ENCODE measurements at places on chromosomes 12 and 14.
A peak's percentile ranks its signal among the peaks of the same experiment; 100 is the strongest.

- H3K4me3 ChIP-seq: peak overlapping the region; percentile 84
- peaks cover 9% of the 10 kb centered on the region for H3K4me1 ChIP-seq
- peak overlapping the region; percentile 84 for H3K27ac ChIP-seq
- no peaks in the 10 kb centered on the region for H3K27me3 ChIP-seq
- peaks cover 37% of the 10 kb centered on the region for H3K36me3 ChIP-seq
These were observed 9.7 kb upstream of the TDG start for GRCh38 chr12:103955811-103956508.

GRCh38 chr12:32589165-32589865 is 89.8 kb upstream of the DNM1L start:
- H3K27me3 ChIP-seq: no peaks in the 10 kb centered on the region
- no peak overlapping the region for H3K27ac ChIP-seq
- H3K4me3 ChIP-seq: no peak overlapping the region
- H3K36me3 ChIP-seq: no peaks in the 10 kb centered on the region

GRCh38 chr12:8917751-8918150 is 3.4 kb downstream of the PHC1 start:
- no peak overlapping the region for H3K27ac ChIP-seq
- H3K4me3 ChIP-seq: no peak overlapping the region
- peaks cover 8% of the 10 kb centered on the region for H3K36me3 ChIP-seq
- H3K27me3 ChIP-seq: no peaks in the 10 kb centered on the region

DNA sequence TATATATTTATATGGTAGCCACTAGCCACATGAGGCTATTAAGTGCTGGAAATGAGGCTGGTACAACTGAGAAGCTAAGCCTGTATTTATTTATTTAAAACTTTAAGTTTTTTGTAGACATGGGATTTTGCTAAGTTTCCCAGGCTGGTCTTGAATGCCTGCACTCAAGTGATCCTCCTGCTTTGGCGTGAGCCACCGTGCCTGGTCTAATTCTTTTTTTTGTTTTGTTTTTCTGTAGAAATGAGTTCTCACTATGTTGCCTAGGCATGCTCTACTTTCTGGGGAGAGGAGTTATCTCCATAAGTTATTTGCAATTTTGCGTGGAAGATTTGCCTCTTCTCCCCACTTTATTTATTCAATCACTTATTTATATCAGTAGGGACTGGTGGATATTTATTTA is 4.8 kb upstream of the SNRNP35 start:
- H3K27ac ChIP-seq: no peak overlapping the region
- H3K27me3 ChIP-seq: no peaks in the 10 kb centered on the region
- H3K4me3 ChIP-seq: no peak overlapping the region
- no peaks in the 10 kb centered on the region for H3K36me3 ChIP-seq

- H3K27me3 ChIP-seq: no peaks in the 10 kb centered on the region
- H3K27ac ChIP-seq: no peak overlapping the region
- peaks cover 9% of the 10 kb centered on the region for H3K4me1 ChIP-seq
- DNase-seq: no peak
These were observed 49.3 kb upstream of the TMPO start for GRCh38 chr12:98465950-98466602.

DNA sequence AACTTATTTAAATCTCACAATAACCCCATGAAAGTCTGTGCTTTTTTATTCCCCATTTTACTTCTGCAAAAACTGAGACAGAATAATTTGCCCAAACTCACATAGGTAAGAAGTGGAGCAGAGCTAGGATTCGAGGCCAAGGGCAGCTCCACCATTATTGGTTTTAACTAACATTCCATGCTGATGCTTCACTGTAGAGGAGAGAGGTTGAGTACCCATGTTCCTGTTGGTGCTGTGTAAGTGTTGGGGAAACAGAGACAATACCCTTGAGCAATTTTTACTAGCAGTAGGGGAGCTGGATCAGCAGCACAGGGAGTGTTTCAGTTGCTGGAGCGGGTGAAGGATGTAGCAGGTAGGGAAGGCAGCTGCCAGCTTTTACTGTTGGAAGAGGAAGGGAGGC is 21.1 kb downstream of the RASSF8 start:
- H3K27me3 ChIP-seq: no peaks in the 10 kb centered on the region
- H3K4me1 ChIP-seq: peaks cover 14% of the 10 kb centered on the region
- H3K27ac ChIP-seq: no peak overlapping the region
- H3K36me3 ChIP-seq: no peaks in the 10 kb centered on the region

- H3K27ac ChIP-seq: no peak overlapping the region
- H3K4me3 ChIP-seq: no peak overlapping the region
- H3K27me3 ChIP-seq: no peaks in the 10 kb centered on the region
- no peak for DNase-seq
- no peaks in the 10 kb centered on the region for H3K4me1 ChIP-seq
These were observed 41.6 kb downstream of the TRHDE start for GRCh38 chr12:72313806-72314205.

DNA sequence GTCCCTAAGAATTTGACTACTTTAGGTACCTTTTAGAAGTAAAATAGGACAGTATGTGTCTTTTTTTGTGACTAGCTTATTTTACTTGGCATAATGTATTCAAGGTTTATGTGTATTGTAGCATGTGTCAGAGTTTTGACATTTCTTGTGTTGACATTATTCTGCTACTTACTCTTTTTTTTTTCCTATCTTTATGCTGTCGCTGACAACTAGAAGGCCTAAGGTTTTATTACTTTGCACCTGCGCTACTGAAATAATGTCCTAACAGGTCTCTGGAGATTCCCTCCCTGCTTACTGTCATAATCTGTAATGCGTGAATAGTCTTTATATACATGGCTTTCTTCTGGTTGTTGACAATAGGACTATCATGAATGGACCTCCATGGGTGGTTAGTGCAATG is 43.0 kb downstream of the PDE3A start:
- H3K36me3 ChIP-seq: no peaks in the 10 kb centered on the region
- no peak overlapping the region for H3K4me3 ChIP-seq
- H3K4me1 ChIP-seq: peaks cover 3% of the 10 kb centered on the region
- H3K27ac ChIP-seq: no peak overlapping the region
- H3K27me3 ChIP-seq: no peaks in the 10 kb centered on the region

- DNase-seq: peak; percentile 44
- H3K27me3 ChIP-seq: no peaks in the 10 kb centered on the region
- H3K4me3 ChIP-seq: no peak overlapping the region
These were observed 54.4 kb downstream of the PELI2 start for GRCh38 chr14:56172571-56172971.

DNA sequence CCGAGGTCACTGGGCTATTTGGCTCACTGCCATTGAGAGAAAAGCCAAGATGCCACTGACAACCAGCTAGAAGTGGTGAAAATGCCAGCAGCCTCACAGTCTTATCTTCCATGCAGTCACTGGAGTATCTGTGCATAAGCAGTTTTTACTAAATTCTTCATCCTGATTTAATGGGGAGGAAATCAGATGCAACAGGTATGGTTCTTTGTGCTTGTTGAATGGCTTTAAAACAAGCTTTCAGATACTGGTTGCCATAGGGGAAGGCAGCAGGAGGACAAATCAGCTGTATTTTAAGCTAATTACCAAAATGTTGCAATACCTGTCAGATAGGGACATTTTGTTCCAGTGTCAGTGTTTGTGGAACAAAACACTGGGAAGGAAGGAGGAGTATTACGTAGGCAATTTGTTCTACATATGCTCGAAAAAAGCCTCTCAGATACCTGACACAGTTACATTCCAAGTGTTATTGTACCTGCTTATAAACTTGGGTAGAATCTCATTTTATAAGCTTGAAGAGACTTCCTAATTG is 54.1 kb upstream of the ARHGAP5 start:
- no peak overlapping the region for H3K27ac ChIP-seq
- H3K27me3 ChIP-seq: peaks cover 10% of the 10 kb centered on the region

DNA sequence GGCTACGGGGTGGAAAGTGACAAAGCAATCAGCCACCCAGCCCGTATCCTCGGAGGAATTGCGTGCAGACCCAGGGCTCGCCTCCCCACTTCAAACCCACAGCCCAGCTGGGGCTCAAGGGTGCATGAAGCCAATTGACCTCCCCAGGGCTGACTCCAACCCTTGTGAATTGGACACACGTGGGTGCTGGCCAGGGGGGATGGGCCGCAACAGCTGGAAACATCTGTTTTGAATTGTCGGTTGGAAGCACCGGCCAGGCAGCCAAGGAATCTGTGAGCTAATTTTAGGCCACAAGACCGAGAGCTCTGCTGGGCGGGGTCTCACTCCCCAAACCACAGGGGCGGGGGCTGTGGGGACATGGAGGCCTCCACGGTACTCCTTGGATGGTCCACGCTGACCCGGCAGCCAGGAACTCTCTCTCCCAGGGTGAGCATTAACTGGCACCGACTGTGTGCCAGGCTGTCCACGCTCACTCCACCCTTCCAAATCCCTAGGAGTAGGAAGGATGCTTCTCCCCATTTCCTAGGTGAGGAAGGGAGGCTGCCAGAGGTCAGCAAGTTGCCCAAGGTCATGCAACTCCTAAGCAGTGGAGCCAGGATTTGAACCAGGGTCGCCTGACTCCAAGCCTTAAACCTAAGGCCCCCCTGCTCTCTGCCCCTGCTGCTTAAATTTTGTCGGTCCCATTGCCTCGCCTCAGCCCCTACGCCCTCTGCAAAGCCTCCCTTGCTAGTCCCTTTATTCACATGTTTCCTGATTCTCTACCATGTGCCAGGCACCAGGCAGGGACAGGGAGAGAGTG is 11.9 kb upstream of the TMEM119 start:
- no peaks in the 10 kb centered on the region for H3K36me3 ChIP-seq
- H3K4me1 ChIP-seq: peaks cover 25% of the 10 kb centered on the region

DNA sequence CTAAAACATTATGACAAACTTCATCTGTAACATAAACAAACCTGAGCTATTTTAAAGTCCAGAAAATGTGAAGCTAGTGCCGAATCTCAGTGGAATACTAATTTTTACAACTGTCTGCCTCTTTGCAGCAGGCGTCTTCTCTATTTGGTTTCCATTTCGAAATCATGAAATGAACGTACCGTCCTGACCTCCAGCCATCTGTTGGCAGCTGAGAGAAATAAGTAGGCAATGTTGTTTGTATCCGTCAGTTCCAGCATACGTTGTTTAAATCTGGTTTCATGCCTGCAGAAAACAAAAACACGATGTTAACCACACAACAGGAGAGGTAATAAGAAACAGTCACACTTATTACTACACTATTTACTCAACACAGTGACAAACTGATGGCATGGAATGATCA is 54.3 kb upstream of the KCNJ8 start:
- peak overlapping the region; percentile 26 for H3K4me3 ChIP-seq
- H3K36me3 ChIP-seq: no peaks in the 10 kb centered on the region
- H3K4me1 ChIP-seq: peaks cover 18% of the 10 kb centered on the region
- H3K27me3 ChIP-seq: no peaks in the 10 kb centered on the region

GRCh38 chr14:69400154-69400553 is 1.7 kb downstream of the SLC39A9 start:
- peaks cover 33% of the 10 kb centered on the region for H3K4me1 ChIP-seq
- H3K36me3 ChIP-seq: peaks cover 14% of the 10 kb centered on the region
- H3K27ac ChIP-seq: no peak overlapping the region
- H3K4me3 ChIP-seq: peak overlapping the region; percentile 86
- no peak for DNase-seq

GRCh38 chr14:47269756-47270492 is 405.5 kb downstream of the MDGA2 start:
- H3K36me3 ChIP-seq: no peaks in the 10 kb centered on the region
- DNase-seq: no peak
- no peaks in the 10 kb centered on the region for H3K27me3 ChIP-seq
- H3K4me1 ChIP-seq: no peaks in the 10 kb centered on the region
- H3K27ac ChIP-seq: no peak overlapping the region

- H3K4me3 ChIP-seq: no peak overlapping the region
- no peaks in the 10 kb centered on the region for H3K36me3 ChIP-seq
- peaks cover 8% of the 10 kb centered on the region for H3K4me1 ChIP-seq
- no peaks in the 10 kb centered on the region for H3K27me3 ChIP-seq
- DNase-seq: no peak
These were observed 513.8 kb upstream of the CCDC196 start for GRCh38 chr14:65972346-65972870.

- no peak overlapping the region for H3K27ac ChIP-seq
These were observed 12.7 kb upstream of the HDAC7 start for GRCh38 chr12:47832263-47832933.

DNA sequence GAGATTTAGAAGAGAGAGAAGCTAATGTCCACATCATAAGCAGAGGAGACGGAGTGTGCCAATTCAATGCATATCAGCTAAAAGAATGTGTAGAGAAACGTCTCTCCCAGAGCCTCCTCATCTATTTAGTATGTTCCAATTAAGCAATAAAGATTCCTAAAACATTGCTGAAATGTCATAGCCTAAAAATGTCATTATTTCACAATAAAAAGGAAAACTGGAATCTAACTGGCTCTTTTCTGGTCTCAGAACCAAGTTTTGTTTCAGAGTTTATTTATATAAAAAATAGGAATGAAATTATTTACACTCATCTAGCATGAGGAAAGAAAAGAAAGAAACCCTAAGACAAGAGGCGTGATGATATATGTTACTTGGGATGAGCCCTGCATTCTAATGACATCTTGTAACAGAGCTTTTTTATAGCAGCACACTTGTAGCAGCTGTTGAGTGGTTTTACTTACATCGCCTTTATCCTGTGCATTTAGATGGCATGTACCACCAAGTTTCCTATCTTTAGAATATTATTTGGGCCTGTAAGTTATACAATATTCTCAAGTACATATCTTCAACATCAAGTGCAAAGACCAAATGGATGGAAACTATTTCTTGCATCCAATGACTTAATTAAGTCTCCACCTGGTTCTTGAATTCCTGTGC is 266.3 kb upstream of the PRKD1 start:
- H3K4me1 ChIP-seq: peaks cover 54% of the 10 kb centered on the region
- DNase-seq: peak; percentile 61
- H3K4me3 ChIP-seq: no peak overlapping the region
- no peaks in the 10 kb centered on the region for H3K27me3 ChIP-seq
- no peaks in the 10 kb centered on the region for H3K36me3 ChIP-seq

DNA sequence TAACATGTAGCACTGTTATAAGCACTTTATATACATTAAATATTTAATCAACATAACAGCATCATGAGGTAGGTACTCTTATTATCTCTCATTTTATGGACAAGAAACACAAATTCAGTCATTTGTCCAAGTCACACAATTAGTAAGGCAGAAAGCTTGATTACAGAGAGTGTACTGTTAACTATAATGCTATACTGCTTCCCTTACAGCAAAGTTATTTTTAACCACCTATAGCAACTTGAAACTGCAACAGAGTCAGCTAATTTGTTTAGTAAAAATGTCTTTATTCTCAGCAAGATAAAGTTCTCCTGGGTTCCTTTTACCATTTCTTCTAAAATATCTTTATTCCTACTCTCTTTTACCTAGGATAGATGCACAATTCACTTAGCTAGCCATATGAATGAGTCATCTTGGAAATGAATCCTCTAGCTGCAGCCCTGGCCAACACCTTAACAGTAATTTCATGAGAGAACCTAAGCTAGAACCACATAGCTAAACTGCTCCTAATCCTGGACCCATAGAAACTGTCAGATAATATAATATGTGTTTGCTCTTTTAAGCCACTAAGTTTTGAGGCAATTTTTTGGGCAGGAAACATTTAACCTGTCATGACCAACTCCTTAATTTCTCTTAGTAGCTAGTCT is 90.2 kb upstream of the HECTD1 start:
- H3K4me3 ChIP-seq: no peak overlapping the region
- H3K27me3 ChIP-seq: no peaks in the 10 kb centered on the region
- H3K36me3 ChIP-seq: peaks cover 25% of the 10 kb centered on the region
